ENCODE measurements at places on chromosomes 13 and 19.

- DNase-seq, result no peak
Observed at GRCh38 chr19:49744946-49745381, 18.1 kb downstream of the TSKS start.

GRCh38 chr19:31810536-31811109 lies 461.4 kb upstream of the TSHZ3 start:
- no peak for DNase-seq

GRCh38 chr13:58004751-58005150 lies 373.2 kb downstream of the PCDH17 start:
- DNase-seq, result no peak

DNA sequence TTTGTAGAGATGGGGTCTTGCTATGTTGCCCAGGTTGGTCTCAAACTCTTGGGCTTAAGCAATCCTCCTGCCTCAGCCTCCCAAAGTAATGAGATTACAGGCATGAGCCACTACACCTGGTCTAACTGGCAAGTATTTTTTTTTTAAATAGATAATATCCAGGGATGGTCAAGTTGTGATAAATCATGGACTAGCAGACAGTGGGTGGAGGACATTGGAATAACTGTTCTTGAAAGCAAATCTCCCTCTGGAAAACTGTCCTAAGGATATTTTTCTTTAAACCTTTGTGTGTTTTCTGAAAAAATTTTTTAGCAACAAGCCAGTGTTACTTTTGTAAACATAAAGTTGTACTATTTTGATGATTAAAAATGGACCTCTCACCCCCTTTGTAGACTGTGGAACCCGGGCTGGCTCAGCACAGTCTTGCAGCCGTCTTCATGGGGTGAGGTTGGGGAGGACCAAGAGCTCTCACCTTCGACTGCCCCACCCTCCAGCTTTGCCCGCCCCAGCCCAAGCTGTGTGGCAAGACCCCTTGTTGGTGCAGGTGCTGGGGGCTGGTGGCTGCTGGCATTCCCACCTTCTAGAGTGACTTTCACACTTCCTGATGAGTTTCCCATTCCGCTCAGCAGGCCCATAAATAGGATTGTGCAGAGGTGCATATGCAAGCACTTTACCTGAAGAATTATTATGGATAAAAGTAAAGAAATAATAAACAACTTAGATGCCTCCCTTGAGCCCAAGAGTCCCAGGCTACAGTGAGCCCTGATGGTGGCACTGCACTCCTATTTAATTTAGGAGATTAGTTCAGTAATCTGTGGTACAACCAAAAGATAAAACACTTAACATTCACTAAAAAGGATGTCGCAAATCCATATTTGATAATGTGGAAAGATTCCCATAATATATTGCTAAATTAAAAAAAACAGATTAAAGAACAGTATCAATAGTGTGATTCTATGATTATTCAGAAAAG lies 107.3 kb downstream of the GADD45B start:
- no peak for DNase-seq

- no peak for DNase-seq
Observed at GRCh38 chr13:96575423-96576320, 418.6 kb downstream of the OXGR1 start.

- no peak for DNase-seq
Observed at GRCh38 chr13:34070544-34071303, 252.8 kb downstream of the RFC3 start.

DNA sequence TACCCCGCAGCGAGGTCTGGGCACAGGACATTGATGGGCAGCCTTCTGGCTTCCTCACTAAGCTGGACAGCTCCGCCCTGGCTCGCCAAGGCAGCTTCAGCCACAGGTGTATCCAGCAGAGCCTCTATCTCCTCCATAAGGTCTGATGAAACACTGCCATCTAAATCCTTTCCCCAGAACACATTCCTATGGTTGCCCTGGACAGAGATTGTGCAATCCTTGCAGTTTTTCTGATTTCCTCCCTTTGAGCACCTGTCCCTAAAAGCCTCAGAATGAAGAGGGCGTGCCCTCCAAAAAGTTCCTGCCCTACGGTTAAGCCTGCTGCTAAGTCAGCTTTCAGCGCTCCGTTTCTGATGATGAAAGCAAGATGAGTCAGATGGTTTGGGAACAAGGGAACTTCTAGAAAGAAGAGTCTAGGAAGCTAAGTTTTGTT lies 21.0 kb downstream of the CLEC4M start:
- no peak for DNase-seq

DNA sequence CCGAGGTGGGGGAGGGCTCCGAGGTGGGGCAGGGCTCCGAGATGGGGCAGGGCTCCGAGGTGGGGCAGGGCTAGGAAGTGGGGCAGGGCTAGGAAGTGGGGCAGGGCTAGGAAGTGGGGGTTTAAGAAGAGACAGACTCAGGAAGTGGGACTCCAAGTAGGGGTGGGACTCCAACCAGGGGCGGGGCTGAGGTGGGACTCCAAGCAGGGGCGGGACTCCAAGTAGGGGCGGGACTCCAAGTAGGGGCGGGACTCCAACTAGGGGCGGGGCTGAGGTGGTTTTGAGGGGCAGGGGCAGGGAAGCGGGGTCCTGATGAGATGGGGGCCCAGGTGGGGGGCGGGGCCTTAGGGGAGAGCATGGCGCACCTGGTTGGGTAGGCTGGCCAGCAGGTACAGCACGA lies 13.6 kb downstream of the CFD start:
- no peak for DNase-seq

DNA sequence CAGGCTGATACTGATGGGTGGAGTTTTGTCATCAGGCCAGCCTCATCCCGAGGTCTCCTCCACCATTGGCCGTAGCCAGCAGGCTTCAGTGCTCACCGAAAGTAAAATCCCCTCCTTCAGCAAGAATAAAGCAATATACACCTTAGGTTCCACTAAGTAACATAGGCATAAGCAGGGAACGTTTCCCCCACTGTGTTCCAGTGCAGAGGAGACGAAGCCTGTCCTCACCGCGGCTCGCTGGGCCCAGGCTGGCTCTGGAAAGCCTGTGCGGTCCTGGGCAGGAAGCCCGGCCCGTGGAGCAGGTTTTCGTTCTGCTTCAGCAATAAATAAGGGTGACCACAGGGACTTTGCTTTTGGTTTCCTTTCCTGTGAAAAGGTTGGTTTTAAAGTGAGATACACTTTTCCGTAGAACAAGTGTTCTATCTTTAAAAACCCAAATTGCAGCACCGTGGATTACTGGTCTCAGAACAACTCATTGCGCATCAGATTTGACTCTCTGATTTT lies 16.3 kb upstream of the TEX29 start:
- no peak for DNase-seq

- DNase-seq, result no peak
Observed at GRCh38 chr13:113901231-113901630, 37.4 kb upstream of the GAS6 start.

DNA sequence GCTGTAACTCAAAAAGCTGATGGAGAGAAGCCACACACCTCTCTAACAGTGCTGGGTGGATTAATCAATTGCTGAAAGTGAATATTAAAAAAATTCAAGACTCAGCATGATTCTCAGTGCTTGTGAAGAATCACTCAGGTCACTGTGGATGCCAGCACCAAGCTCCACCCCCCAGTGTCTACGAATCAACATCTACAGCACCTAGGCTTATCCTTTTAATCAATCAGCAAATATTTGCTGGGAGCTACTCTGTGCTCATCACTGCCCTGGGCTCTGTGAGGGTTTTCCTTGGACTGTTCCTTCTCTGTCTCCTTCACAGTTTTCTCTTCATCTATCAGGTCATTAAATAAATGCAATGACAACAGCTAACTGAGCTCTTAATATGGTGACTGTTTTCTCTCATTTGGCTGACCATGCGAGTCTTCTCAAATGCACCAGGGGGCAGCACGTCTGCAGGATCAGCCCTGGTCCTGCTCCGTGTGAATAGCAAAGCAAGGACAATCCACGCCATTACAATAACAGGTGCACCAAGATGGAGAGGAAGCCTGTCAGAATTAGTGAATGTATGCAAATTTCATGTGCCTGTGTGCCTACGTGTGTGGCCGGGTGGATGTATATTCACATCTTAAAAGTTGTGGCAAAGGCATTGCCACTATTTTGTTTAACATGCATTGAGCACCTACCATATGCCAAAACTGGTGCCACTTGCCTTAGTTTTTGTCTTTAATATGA lies 14.6 kb upstream of the C13orf42 start:
- DNase-seq, result peak; percentile 17

- no peak for DNase-seq
Observed at GRCh38 chr19:46350758-46351159, 3.9 kb downstream of the PPP5C start.

- DNase-seq, result no peak
Observed at GRCh38 chr13:88071371-88071770, 400.2 kb downstream of the SLITRK5 start.

- DNase-seq, result no peak
Observed at GRCh38 chr13:42880056-42880605, 98.7 kb downstream of the FAM216B start.

- DNase-seq, result no peak
Observed at GRCh38 chr13:23323946-23324709, 109.4 kb downstream of the SACS start.

GRCh38 chr13:27961227-27962085 lies 7.7 kb downstream of the CDX2 start:
- DNase-seq, result no peak

GRCh38 chr19:41872775-41873647 lies 4.1 kb upstream of the CD79A start:
- no peak for DNase-seq

DNA sequence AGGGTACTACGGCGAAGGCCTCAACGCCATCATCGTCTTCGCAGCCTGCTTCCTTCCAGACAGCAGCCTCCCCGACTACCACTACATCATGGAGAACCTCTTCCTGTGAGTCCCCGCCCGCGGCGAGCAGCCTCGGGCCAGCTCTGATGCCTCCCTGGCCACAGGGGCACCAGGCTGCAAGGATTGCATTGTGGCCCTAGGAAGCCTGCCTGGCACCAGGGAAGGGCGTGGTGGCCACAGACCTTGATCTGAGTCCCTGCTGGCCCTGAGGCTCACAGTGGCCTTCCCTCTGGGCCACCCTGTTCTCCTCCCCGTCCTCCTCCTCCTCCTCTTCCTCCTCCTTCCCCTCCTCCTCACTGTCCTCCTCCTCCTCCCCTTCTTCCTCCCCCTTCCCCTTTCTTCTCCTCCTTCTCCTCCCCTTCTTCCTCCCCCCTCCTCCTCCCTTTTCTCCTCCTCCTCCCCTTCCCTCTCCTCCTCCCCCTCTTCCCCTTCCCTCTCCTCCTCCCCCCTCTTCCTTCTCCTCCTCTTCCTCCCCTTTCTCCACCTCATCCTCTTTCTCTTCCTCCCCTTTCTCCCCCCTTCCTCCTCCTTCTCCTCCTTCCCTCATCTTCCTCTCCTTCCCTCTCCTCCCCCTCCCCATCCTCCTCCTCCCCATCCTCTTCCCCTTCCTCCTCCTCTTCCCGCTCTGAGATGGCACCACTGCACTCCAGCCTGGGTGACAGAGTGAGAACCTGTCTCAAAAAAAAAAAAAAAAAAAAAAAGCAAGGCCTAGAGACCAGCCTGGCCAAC lies 24.4 kb upstream of the NMRK2 start:
- no peak for DNase-seq

- DNase-seq, result no peak
Observed at GRCh38 chr13:84641491-84641890, 759.2 kb upstream of the SLITRK1 start.

GRCh38 chr13:30763786-30764413 lies 28.6 kb downstream of the ALOX5AP start:
- DNase-seq, result no peak

- DNase-seq, result no peak
Observed at GRCh38 chr13:26095338-26095737, 43.5 kb upstream of the SHISA2 start.

DNA sequence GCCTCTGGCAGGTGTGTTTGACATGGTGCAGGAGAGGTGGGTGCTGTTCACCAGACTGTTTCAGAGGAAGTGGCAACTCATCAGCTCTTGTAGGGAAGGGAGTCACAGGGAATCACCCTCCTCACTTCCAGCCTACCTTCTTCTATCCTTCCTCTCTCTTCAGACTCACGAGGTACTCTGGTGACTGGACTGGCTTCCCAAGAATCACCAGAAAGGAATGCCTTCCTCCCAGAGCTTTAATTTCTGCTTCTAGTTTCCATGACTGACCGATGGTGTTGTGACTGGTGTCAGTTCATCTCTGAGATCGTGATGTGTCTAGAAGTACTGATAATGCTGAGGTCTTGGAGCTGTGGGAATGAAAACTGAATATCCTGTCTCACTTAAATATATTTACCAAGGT lies 247.3 kb downstream of the KCTD12 start:
- DNase-seq, result no peak

DNA sequence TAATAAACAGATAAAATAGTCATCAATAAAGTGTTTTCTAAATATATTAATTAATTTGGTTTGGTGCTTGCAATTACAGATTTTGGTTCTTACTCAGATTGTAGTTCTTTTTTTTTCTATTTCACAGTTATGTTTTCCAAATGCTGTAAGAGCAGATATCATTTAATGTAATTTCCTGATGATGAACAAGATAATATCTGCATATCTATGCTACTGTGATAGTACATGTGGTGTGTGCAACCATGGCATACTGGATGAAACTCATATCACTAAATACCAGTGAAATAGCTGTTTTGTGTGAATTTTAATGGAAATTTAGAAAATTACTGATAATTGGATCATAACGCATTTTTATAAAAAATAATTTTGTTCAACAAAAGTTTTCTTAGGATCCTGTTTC lies 88.8 kb upstream of the MAB21L1 start:
- no peak for DNase-seq

DNA sequence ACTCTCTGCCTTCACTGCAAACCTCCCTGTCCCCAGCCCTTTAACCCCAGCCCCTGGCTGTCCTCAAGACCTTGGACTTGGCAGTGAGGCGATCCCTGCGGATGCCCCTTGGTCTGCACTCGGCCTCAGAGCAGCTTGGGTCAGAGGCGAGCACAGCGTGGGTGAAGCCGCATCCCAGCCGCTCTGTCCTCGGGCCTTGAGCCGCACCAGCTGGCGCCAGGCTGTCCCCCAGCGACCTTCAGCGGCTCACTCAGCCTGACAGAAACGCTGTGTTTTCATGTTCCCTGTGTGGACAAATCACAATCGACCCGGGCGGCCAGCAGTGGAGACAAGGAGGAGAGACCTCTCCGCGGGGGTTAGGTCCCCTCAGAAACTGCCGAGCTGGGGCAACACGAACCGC lies 52.0 kb downstream of the GNG7 start:
- DNase-seq, result no peak

GRCh38 chr13:27188239-27188638 lies 16.6 kb upstream of the USP12 start:
- DNase-seq, result no peak

GRCh38 chr13:78602561-78603239 lies 652 bp downstream of the POU4F1 start:
- no peak for DNase-seq

DNA sequence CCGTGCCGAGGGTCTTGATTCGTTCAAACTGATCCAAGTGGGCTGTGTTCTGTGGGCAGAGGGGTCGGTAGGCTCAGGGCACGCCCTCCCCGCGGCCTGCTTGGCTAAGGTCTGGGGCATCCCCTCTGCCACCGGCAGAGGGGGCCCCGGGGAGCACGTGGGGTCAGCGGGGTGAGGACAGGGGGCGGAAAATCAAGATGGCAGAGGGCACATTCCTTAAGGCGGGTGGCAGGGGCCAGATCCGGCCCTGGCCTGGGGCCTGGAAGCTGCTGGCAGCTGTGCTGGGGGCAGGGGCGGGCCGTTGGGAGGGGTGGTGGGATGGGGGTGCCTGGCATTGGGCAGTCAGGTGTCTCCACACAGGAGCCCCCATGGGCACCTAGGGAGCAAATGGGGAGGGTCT lies 10.7 kb downstream of the PRKACA start:
- no peak for DNase-seq

Measured in AG09309 (cell line).